CD4-positive, alpha-beta T cell treated with Interleukin-1 beta for 1 hour (primary cell): ENCODE measurements at places on chromosomes 1 and 21.
A peak's percentile ranks its signal among the peaks of the same experiment; 100 is the strongest.

DNA sequence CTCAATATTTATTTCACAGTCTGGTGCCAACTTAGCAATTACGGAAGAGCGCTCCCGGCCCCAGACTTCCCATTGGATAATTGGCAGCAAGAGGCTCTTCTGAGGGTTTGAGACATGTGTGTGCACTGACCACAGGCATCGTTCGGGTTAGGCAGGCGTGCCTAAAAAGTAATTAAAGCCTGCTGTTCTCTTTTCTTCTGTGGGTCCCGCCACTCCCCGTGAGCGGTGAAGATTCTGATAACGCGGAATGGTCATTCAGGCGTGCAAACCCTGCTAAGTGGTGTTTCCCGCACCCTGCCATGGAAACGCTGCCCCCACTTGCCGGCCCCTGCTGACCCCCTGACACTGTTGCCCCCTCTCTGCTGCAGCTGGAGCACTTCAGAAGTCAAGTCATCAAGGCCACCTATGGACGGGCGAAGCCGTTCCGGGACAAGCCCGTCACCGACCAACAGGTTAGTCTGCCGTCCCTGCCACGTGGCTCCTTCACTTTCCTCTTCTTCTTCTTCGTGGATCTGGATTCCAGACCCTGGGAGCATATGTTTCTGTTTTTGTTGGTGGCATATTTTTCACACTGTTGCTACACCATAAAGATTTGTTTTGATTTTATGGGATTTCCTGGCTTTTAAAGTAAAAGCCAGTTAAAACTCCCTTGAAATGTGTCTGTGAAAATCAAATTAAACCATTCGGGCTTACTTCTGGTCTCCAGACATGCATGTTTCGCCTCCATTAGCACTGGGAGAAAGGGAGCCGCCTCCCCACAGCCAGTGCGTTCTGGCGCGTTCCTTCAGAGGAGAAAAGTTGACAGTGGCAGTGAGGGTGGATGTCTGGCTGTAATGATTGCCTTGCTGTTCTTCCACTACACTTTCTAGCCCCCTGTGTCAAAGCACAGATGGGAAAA, 79.9 kb downstream of the FHAD1 start:
- DNase-seq = no peak

- DNase-seq = no peak
Observed at GRCh38 chr21:18549214-18549905, 145.8 kb upstream of the TMPRSS15 start.

GRCh38 chr1:106600626-106601025, 455.8 kb upstream of the PRMT6 start:
- no peak for DNase-seq

GRCh38 chr1:78240191-78240590, 194.4 kb downstream of the GIPC2 start:
- no peak for DNase-seq

GRCh38 chr1:64173336-64173940, 30.0 kb upstream of the UBE2U start:
- no peak for DNase-seq

- DNase-seq = no peak
Observed at GRCh38 chr1:157288492-157288891, 150.3 kb upstream of the ETV3 start.

DNA sequence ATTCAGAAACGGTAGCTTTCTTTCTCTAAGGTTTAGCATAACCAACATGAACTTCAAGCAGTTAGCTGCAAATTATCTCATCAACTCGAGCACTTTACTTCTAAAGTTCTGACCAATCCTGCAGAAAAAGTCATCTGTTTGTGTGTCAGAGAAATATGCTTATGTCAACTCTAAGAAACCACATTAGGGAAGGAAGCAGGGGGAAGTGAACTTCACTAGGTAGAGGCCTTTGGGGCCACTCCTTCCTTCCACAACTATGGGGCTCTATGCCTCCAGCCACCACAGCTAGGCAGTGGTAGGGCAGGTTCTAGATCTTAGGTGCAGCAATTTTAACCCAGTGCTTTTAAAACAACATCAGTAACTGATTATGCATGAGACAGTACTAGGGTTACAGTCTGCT, 375.9 kb downstream of the DSCAM start:
- DNase-seq = no peak

- no peak for DNase-seq
Observed at GRCh38 chr1:24104854-24105253, 7.1 kb downstream of the MYOM3 start.

DNA sequence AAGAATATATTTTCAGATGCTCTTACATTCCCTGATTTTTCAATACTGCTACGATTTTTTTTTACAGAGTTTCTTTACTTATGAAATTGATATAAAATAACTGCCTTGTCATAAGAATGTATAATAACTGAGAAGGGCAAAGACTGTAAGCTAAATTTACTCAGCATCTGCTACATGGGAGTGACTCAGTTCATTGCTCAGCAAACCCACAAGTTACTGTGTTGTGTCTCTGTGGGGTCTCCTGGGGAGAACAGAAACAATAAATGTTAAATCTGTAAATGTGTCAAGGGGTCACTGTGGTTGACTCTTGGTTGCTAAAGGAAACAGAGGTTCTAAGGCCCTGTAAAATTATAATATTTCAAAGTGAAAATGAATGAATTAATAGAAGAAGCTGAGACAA, 210.3 kb upstream of the CACYBP start:
- DNase-seq = no peak

DNA sequence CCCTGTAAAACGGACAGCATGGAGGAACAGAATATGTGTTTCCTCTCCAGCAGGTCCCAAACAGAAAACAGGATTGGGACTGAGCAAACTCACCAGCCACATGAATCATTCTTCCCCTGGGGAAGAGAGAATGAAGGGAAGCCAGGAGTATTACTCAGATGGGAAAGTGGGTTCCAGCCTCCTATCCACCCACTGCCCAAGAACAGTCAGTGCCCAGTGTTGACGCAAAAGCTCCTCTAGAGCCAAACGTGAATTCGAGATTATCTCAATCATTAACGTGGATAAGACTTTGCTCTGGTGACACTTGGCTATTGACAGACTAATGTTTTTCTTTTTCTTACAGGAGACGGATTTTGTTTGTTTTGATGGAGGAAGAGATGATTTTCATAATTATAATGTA, 9.3 kb downstream of the MIA3 start:
- no peak for DNase-seq

DNA sequence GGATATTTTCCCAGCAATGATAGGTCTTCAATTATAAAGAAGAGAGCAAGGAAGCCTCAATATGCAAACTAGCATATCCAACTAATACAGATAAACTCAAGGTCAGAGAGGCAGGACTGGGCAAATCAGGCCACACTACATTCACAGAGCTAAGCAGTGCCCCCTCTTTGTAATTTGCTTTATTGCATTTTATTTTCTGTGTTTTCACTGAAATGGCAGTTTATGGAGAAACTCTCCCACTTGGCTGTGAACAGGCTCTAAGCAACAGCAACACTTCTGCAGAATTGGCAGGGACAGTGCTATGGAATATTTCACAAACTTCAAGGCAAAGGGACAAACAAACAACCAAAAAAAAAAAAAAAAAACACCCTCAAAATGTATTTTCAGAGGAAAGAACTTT, 93.4 kb upstream of the SOD1 start:
- no peak for DNase-seq

GRCh38 chr1:44571712-44572571, 102.3 kb downstream of the TMEM53 start:
- DNase-seq = peak; percentile 39

DNA sequence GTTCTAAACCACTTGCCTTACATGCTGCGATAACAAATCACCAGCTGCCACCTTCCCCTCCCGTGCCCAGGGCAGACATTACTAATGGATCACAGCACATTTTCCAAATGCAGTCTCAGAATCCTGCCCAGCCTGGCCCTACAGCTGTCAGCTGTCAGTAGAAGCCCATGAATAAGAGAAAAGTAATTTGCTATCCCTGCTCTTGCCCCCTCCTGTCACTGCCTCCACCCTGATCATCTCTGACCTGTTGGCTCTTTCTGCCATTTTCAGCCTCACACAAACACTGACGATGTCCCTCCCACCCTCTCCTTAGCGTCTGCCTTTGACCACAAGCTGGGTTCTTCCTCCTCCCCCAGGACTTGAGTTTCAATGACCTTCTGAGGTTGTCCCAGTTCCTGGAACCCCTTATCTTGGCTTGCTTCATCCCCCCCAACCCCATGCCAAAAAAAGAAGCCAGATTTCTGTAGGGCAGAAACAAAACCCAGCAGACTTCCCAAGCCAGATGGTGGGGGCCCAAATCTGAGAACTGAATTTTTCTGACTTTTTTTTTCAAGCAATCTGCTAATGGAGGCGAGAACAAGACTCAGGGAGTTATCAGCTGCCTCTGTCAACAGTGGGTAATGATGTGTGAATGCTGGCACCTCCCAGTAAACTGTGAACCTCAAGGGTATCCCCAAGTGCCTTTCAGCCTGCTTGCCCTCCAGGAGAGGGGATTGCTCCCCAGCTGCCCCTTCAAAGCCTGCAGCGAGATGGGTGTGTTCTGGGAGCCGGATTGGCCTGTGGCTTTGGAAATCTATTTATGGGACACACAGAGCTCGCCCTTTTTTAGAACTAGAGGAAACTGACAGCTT, 216.5 kb upstream of the VAMP3 start:
- no peak for DNase-seq

- no peak for DNase-seq
Observed at GRCh38 chr1:54967372-54967771, 13.1 kb upstream of the TMEM61 start.

- DNase-seq = no peak
Observed at GRCh38 chr21:32916522-32917099, 109.1 kb upstream of the OLIG2 start.

GRCh38 chr1:30386156-30386926, 337.0 kb downstream of the MATN1 start:
- DNase-seq = no peak

DNA sequence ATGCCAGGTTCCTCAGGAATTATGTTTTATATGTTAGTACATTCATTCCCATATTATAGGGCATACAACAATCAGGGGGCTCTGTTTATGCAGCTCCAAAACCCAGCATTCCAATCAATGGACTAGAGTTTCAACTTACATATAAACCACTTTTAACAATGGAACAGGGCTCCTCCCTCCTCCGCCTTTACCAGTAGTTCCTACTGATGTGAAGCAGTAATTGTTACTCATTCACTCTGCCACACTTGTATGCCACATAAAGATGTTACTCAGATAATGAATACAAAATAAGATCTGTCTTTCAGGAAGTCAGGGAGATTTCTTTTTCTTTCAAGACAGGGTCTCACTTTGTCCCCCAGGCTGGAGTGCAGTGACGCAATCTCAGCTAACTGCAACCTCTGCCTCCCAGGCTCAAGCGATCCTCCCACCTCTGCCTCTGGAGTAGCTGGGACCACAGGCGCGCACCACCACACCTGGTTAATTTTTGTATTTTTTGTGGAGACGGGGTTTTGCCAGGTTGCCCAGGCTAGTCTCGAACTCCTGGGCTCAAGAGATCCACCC, 17.1 kb downstream of the ZNF281 start:
- DNase-seq = no peak
